ENCODE measurements at places on chromosomes 1 and 21.
A peak's percentile ranks its signal among the peaks of the same experiment; 100 is the strongest.

DNA sequence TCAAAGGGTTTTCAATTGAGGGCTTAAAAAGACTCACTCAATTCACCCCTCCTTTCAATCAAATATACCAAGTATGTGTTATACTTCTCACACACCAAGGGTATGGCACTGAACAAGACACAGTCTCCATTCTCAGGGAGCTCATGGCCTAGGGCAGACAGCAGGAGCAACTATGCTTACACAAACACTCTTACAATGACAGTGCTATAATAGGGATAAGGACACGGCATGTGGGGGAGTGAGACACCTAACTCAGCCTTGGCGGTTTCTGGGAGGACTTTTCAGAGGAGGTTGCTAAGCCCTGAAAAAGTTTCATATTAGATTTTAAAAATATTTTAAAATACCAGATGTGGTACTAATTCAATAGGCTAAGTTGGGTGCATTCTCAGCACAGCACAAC is 22.7 kb upstream of the SYT6 start:
- DNase-seq: no peak

GRCh38 chr21:41180752-41181151 is 12.8 kb downstream of the BACE2 start:
- DNase-seq: no peak

DNA sequence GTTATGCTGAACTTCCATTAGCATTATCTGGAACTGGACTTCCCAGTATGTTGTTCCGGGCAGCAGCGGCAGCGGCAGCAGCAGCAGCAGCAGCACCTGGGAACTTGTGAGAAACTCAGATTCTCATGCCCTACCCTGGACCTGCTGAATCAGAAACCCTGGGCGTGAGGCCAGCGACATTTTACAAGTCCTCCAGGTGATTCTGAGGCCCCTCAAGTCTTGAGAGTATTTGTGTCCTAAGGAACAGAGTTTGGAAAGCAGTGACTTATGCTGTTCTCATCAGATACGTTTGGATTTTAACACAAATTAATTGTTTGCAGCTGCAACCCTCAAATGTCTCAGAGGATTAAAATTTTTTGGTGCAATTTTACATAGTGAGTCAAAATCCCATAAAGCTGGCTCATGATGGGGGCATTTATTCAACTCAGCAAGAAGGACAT is 157.2 kb upstream of the KAZN start:
- no peak for DNase-seq

DNA sequence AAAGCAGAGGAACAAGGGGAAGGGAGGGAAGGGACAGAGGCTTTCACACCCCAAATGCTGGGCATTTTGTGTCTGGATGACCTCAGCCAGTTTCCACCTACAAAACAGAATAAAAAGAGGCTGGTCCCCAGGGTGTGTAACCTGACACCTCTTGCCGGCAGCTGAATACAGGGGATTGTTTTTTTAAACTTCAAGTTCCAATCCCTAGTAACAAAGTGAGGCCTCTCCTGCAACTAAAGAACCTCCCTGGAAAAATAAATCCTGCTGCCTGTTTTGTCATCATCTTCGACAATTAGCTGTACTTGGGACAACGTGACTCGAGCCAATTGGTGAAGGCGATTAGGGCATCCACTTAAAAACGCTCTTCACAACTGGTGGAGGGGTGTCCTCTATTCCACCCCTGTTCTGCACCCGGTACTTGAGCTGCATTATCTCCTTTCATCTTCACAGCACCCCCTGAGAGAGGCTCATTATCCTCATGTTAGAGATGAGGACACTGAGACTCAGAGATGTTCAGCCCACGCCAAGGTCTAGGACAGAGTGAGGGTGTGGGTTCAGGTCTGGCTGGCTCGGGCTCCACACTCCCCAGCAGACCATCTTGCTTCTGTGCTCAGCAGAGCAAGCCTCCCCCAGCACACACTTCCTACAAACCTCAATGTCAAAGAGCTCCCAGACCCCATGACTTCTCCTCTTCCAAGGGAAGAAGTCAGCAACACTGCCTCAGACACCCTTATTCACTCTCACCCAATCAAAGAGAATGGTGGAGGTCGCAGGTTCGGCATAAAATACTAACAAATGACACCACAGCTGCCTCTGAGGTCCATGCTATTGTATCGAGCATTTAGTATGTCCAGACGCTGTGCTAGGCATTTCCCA is 15.2 kb downstream of the ITPKB start:
- DNase-seq: no peak

DNA sequence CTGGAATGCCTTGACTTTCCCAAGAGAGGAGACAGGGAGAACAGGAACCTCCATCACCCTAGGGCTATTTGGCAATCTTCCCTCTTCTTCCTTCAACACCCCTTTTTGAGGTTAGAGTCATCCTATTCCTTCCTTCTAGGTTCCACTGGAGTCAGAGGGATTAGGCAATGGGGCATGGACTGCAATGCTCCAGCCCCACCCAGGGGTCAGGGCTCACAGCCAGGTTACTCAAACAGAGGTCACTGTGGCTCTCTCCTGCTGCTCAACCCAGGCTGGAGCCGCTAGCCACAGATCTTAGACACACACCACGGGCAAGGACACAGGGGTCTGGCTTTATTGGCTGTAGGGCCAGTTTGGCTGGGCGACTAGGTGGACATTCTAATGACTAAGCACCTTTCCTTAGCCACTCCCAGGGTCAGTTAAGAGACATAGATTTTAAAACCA is 145.5 kb upstream of the NRIP1 start:
- DNase-seq: no peak

GRCh38 chr1:216702170-216702569 is 21.1 kb downstream of the ESRRG start:
- no peak for DNase-seq

- DNase-seq: no peak
Measured at GRCh38 chr1:10612436-10613160, 137.8 kb downstream of the PEX14 start.

GRCh38 chr1:52554267-52554640 is 1.4 kb upstream of the TUT4 start:
- no peak for DNase-seq

GRCh38 chr1:1156140-1157032 is 17.3 kb upstream of the TTLL10 start:
- no peak for DNase-seq

- DNase-seq: peak; percentile 80
Measured at GRCh38 chr1:167059045-167059808, 30.9 kb downstream of the GPA33 start.

GRCh38 chr1:19212167-19212566 is 2.1 kb upstream of the UBR4 start:
- DNase-seq: no peak

DNA sequence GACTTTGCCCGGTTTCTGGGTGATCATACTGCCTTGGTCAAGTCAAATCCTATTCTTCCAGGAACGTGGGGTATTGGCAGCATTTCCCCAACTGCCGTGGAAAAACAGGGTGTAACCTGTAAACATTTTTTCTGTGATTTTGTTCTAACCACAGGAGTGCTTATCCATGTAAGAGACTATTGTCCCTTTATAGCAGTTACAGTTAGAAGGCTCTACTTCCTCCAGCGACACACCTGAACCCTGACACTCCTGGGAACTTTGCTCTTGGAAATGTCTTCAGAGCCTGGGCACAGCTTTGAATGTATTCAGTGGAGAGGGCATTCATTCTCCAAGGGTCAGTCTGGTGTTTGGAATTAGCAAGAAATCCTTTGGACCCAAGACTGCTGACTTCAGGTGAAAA is 26.4 kb upstream of the ARHGEF10L start:
- DNase-seq: no peak

DNA sequence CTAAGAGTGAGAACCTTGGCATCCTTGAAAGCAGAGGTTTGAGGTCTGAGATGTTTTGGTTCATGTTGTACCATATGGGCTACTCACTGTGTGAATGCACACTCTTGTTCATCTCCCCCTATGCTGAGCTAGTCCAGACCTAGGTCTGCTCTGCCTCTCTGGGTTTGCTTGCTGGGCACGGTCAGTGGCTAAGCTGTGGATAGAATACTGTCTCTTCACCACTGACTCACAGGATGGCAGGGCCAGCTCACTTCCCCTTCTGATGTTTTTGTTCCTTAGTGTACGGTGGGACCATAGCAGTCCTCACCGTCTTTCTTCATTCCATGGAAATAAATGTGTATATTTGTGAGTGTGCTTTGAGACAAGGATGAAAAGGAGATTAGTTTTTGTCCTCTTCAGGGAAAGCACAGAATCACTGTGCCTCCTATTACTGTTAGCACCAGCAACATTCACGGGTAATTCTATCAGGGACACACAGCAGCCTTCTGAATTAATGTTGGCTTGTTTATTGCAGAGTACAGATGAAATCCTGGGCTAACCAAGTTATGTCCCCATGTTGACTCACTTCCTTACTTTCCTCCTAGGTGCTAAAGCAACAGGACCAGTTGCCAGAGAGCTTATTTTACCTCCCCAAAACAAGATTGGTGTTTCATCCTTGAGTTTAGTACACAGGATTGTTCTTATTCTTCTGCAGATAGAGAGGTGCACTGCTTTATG is 56.9 kb upstream of the IVNS1ABP start:
- DNase-seq: no peak

DNA sequence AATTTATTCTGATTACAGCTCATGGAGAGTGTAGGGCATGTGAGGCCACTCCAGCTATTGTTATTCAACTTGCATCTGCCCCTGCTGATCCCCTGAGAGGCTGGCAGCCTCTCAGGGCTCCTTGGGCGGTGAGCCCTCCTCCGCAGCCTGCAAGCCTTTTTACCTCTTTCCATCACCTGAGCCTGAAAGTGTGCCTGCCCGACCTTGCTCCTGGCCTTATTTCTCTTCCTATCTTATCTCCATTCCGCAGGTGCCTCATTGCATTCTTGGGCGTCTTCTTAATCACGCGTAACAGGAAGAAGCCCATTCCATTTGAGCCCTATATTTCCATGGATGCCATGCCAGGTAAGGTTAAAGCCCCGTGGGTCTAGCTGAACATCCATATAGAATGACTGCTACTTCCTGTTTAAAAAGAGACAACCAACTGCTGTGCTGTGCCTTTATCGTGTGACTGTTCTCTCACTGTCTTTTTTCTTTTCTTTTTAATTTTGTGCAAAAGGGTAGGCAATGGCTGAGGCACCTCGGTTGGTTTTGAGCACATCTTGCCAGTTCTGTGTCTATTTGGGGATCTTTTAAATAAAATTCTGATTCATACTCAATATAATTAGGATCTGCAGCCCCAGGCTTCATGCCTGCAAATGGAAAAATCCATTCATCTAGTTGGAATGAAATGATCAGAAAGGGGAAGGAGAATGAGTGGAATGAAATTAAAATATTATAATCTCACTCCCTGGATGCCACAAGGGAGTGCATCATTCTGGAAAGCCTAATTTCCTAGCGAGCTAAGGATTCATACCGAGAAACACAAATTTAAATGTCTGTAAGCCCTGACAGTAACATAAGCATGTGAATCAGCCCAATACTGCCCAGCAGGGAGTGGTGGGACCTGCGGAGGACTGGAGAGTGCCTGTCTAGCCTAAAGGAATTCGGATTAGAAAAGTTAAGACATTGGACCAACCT is 38.6 kb upstream of the RCAN3 start:
- DNase-seq: no peak

- DNase-seq: no peak
Measured at GRCh38 chr1:247077876-247078257, 744 bp downstream of the ZNF670 start.

GRCh38 chr21:10430005-10430404 is 91.4 kb upstream of the TPTE start:
- no peak for DNase-seq

DNA sequence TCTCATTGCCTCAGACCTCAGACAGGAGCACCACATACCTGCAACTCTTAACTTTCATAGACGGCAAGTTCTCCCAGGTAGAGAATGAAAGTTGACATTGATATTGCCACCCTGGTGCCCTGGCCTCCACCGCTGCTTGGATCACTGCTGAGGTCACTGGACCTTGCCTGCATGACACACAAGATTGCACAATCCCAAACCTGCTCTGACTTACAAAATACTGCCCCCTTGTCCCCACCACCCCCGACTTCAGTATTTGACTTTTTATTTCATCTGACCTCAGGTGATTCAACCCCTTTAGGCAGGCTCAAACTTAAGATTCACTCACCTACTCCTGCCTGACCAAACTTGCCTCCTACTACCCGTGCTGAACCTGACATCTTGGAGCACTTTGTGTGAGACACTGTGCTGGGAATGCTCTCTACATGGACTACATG is 43.1 kb upstream of the S1PR1 start:
- DNase-seq: no peak

GRCh38 chr1:199282751-199283305 is 644.0 kb downstream of the PTPRC start:
- no peak for DNase-seq

- DNase-seq: no peak
Measured at GRCh38 chr1:53592985-53593757, 134.0 kb downstream of the DMRTB1 start.

- DNase-seq: no peak
Measured at GRCh38 chr21:44613386-44614155, 1.7 kb downstream of the KRTAP10-8 start.

DNA sequence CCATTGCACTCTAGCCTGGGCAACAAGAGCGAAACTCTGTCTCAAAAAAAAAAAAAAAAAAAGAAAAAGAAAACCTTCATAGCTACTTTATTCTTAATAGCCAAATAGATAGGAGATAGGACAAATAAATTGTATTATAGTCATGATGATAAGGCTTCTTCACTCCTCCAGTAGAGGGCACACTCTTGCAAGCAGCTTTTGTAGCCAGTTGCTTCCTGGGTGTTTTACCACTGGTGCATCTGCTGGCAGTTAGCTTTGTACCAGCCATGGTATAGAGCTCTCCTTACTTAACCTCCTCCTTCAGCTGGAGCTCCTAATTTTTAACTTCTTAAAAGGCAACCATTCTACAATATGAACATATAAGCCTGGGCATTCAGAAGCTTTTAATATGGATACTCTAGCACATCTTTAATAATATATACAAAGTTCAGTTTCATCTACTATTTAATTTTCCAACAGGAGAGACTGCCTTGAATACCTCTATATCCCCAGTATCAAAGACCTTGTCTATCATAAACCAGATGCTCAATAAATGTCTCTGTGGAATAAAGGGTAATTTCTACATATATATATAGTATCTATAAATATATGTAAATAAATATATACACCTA is 35.8 kb downstream of the EVI5 start:
- DNase-seq: peak; percentile 19

DNA sequence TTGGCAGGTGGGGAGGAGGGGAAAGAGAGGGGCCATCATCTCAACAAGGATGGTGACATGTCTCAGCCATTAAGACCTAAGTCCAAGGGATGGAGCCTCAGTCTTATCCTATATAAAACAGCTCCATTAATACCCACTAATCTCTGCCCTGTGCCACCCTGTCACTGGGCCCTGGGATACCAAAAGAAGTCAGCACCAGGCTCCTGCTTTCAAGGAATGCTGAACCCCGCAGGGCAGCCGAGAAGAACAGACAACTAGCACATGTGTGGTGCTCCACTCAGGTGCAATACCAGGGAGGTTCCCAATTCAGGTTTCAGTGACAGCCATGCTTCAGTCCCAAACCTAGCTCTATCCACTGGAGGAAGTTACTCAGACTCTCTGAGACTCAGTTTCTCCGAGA is 128.4 kb downstream of the GRIK3 start:
- DNase-seq: no peak

- no peak for DNase-seq
Measured at GRCh38 chr1:10760566-10761502, 35.6 kb downstream of the CASZ1 start.

GRCh38 chr1:197343663-197344273 is 75.7 kb downstream of the CRB1 start:
- no peak for DNase-seq

Measured in activated naive CD8-positive, alpha-beta T cell treated with anti-CD3 and anti-CD28 coated beads, Interleukin-2, amount 50 U/mL, for 24 hours (primary cell).